ENCODE measurements at places on chromosomes 4 and X.

DNA sequence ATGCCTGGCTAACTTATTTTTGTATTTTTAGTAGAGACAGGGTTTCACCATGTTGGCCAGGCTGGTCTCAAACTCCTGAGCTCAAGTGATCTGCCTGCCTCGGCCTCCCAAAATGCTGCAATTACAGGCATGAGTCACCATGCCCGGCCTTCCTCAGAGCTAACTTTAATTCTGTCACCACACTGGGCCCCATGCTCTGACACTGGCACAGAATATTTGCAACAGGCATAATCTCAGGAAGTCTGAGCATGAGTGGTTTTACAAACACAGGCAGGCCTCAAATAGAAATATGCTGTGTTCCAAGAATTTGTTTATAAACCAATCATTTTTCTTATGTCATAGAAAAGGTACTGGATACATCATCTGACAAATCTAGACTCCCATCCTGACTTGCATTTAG, 32.7 kb upstream of the FAM9C start:
- peak; percentile 56 for DNase-seq

GRCh38 chr4:151675411-151675971, 85.3 kb downstream of the GATB start:
- no peak for DNase-seq

GRCh38 chrX:30895370-30895769, 6.3 kb upstream of the TAB3 start:
- DNase-seq: no peak

DNA sequence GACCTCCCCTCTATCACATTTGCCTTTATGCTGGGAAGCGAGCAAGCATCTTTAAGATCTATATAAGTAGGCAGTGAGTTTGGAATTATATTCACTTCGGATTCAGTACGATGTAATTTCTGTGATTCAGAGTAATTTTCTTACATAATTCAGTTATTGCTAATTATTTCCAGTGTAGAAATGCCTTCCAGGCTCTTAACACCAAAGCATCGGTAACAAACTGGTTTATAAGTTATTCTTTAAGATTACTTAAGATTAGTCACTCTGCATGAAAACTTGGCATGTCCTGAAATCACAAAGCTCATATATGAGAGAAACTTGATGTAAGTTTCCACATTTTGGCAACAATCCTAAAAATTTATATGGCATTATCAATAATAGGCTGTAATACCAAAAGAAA, 120.8 kb downstream of the ADAMTS3 start:
- DNase-seq: no peak

- no peak for DNase-seq
Observed at GRCh38 chr4:4864443-4864939, 5.0 kb downstream of the MSX1 start.

Measured in stimulated activated CD4-positive, alpha-beta T cell treated with anti-CD3 and anti-CD28 coated beads, Interleukin-15, amount 100 ng/mL, for 24 hours (primary cell).